ENCODE measurements at places on chromosomes 4 and X. TPM values are rescaled to one million over a fixed set of nuclear protein-coding genes. Genes with fewer than 3 reads are reported as not detected.

DNA sequence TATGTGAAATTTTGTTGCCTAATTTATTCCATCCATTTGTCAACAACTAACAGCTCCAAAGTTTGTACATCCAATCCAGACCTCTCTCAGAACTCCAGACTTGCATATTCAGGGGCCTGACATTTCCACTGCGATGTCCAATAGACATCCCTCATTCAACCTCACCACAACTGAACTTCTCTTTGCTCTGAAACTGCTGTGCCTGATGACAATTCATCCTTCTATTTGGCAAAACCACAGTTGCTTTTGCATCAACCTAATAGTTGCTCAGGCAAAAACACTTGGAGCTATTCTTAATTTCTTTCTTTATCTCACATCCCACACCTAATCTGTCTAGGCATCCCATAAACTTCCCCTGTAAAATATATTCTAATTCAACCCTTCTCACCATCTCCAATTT, 56.5 kb downstream of the ANTXR2 start:
- DNase-seq = no peak

DNA sequence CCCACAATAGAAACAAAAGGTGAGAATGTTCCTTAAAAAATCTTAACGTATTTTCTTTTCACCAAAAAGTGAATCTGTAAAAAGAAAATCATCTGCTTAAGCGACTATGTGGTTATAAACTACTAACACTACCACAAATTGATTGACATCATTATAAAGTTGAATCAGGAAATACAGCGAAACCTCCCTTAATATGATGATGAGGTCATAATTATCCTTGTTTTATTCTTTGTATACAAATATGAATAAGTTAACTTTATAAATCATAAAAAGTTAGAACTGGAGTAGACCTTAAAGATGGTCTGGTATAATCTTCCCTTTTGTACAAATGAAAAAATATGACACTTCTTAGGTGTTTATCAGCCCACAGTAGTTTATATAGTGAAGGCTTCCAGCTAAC, 35.6 kb downstream of the NFKB1 start:
- DNase-seq = no peak

DNA sequence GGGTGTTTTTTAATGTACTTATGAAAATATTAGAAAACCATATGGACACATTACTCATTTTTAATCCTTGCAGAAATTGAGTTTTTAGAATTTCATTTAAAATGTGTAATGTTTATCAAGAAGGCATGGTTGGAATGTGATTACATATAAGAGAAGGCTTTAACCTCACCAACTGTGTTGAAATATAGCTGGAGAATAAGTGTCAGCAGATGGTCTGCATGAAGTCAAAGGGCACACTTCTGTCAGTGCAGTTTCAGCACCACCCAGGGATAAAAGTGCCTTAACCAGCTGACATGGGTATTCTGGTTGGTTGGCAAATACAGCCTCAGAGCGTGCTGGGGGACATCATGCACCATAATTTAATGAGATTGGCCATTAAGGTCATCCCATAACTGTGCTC, 21.2 kb upstream of the ANTXR2 start:
- DNase-seq = no peak

DNA sequence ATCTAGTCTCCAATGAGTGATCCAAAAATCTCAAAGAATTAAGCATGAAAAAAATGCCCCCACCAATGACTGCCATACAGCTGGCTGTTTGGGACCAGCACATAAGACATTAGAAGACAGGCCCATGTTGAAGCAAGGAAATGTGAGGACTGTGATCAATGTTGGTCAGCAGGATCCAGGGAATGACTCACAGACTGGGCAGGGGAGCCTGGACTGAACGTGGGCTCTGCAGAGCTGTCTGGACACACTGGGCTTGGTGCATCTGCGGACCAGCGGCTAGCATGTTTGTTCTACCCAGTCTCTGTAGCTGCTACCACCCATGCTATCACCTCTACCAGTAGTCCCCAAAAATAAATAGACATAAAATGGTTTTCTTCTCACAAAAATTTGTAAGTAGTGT, 108.6 kb downstream of the PALLD start:
- peak; percentile 24 for DNase-seq

Gene CXXC4
- 1.6 TPM for total RNA-seq

Gene PALLD
- 92.1 TPM for total RNA-seq
